ENCODE measurements at places on chromosomes 1 and 21.
A peak's percentile ranks its signal among the peaks of the same experiment; 100 is the strongest.

GRCh38 chr1:87880764-87881163 lies 552.1 kb downstream of the LMO4 start:
- no peak for DNase-seq

DNA sequence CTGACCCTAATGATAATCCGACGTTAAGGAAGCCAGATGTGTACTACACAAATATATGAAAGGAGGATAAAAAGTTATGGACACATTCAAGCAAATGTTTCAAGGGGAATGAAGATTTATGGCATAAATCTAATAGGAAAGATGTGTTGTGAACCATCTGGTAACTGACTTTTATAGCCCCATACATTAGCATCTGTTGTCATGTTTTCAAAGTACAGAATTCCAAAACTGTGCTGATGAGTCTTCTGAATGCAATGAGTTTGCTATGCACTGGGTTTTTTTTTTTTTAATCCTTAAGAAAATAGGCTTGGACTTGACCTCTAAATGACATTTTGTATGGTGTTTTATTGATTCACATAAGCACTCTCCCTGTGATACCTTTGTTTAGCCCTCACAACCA lies 158.5 kb upstream of the ESRRG start:
- no peak for DNase-seq

DNA sequence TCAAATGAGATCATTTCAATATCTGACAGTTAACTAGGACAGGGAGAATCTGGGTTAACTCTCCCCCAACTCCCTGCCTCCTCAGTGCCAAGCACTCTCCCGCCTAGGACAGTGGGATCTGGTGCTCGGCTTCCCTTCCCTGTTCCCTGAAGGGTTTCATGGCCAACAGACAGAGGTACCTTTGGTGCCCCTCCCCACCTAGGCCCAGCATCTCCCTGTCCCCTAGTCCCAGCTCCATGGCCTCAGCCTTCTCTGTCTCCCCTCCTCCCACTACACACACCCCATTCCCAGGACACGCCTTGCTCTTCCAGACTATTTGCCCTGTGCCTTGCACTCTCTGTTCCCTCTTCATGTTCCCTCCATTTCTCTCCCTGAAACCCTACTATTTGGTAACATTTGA lies 77.1 kb downstream of the CD247 start:
- no peak for DNase-seq

DNA sequence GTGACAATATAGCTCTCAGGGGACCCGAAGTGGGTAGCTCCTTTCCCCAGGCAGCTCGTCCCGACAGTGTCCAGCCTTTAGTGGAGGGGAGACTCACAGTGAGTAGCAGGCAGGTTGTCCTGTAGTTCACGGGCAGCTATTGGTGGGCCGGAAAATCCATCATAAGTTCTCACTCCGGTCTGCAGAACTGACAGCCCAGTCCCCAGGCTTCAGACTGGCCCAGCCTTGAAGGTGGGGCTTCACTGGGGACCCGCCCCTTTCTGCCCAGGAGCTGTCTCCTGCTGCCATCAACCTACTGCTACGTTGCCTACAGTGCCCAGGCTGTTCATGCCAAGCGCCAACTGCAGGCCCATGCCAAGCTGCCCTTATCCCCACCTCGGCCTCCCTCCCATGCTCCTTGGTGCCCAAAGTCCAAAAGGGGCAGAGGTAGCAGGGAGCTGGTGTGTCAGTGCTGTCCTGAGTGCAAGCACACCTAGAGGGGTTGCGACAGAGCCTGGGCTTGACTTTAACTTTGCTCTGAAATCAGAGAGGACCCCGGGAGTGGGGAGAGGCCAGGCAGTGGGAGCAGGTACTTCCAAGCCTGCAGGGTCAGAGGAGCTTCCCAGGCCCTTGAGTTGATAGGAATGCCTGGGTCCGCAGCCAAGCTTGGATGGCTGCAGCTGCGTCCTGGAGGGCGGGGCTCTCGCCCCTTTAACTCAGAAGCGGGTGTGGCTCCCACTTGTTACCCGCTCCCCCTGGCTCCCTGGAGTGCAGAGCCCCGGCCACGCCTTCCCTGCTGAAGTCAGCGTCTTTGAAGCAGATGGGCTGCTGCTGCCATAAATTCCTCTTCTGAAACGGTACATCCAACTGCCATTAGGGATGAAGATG lies 1144.3 kb upstream of the NCAM2 start:
- no peak for DNase-seq

DNA sequence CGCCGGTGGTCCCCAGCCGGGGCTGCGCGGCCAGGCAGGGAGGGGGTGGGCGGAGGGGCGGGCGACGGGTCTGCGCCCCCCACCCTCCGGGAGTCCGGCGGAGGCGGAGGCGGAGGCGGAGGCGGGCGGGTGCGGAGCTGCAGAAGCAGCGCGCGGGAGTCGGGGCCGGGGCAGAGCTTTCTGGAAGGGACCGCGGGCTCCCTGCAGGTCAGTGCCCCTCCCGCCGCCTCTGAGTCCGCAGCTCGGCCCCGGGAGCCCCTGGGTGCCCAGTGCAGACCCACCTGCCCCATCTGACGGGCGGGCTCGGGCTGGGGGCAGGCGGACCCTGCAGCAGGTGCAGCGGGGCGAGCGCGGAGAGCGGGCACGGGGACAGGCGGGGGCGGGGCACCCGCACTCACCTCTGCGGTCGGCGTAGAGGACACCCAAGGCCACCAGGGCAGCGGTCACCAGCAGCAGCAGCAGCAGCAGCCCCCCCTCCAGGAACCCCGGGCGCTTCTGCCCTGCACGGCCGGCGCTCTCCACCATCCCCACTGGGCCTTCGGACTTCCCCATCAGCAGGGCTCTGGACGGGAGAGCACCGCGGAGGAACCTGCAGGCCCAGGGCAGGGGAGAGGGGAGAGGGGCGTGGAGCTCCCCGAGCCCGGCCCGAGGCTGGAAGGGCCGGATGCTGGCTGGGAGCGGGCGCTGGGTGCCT lies 3.7 kb downstream of the MMEL1 start:
- DNase-seq: no peak

- DNase-seq: no peak
Measured at GRCh38 chr21:27703791-27704190, 736.9 kb upstream of the ADAMTS5 start.

DNA sequence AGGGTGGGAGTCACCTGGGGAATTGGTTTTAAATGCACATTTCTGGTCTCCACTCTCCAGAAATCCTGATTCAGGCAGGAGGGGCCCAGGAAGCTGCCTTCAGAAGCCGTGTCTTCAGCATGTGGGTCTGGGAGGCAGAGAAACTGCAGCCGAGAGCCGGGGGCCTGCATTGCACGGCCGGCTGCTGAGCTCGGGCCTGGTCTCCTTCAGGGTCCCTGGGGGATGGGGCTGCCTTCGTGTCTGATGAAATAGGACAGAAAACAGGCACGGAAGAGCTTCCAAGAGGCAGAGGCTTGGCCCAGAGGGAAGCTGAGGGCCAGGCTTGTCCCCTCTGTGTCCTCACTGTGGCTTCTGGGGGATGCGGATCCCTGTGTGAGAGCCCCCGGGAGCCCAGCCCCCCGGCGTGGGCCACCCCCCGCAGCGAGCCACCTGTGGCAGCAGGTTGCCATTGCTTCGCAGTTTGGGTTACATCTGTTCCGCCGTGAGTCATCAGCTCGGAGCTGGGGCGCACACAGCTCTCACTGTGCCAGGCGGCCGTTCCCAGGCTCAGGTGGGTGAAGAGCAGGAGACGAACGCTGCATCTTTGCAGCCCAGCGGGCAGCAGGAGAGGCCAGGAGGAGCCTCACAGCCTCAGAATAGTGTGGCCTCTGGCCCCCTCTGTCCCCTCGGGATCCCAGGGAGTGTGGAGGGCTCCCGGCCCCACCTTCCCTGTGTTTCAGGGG lies 72.4 kb downstream of the AJAP1 start:
- no peak for DNase-seq

DNA sequence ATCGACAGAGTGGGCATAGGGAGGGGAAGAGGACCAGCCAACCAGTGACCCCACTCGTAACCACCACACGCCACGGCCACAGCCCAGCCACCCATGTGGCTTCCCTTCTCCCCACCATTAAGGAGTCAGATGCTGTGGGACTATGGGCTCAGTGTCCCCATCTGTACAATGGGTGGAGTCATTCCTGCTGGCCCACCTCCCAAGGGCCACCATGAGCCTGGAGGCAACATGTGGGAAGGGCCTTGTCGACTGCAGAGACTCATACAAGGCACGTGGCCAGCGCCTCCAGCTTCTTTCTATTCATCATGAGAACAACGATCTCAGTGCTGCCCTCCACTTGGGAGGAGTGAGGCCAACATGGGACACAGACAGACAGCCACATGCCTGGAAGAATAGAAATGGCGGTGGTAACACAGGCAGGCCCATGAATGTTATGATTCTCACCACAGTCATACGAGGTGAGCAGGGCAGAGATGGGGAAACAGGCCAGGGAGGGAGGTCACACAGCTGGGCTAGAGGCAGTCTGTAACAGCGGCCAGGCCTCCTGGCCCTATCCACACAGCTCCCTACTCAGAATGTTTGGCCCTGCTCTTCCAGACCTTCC lies 16.1 kb downstream of the LRP8 start:
- DNase-seq: no peak

GRCh38 chr1:29971703-29972102 lies 735.4 kb downstream of the PTPRU start:
- no peak for DNase-seq

GRCh38 chr1:32933742-32934322 lies 30.8 kb downstream of the RNF19B start:
- no peak for DNase-seq

DNA sequence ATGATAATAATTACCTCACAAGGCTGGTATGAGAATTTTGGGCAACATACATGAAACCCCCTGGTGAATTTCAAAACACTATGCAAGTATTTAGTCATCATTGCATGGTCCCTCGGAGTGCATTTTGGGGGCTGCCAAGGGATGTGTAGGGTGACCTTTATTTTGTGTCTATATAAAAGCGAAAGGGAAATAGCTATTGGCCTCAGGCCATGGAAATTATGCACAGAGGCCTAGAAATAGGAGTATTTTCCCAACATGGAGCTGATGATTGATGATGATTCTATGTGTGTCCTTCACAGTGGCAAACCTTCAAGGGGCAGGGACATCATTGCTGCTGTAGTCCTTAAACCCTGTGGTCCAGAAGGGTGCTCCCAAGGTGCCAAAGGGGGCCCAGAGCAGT lies 265.5 kb downstream of the ST6GALNAC3 start:
- no peak for DNase-seq

- DNase-seq: no peak
Measured at GRCh38 chr1:38812981-38813380, 46.6 kb downstream of the RRAGC start.

DNA sequence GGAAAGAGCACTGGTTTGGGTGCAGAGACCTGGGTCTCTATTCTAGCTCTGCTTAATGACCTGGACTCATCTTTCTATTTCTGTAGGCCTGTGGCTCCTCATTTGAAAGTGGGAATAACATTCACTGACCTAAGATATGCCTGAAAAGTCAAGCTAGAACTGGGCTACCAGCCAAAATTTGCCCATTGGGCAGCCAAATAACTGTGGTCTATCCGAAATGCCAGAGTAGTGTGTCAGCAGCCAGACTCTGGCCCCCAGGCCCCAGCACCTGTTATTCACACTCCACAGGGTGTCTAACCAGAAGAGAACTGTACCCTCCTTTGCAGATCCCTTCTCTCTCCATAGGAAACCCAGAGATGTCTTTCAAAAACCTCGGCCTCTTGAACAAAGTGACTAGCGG lies 12.6 kb downstream of the DAB1 start:
- no peak for DNase-seq

DNA sequence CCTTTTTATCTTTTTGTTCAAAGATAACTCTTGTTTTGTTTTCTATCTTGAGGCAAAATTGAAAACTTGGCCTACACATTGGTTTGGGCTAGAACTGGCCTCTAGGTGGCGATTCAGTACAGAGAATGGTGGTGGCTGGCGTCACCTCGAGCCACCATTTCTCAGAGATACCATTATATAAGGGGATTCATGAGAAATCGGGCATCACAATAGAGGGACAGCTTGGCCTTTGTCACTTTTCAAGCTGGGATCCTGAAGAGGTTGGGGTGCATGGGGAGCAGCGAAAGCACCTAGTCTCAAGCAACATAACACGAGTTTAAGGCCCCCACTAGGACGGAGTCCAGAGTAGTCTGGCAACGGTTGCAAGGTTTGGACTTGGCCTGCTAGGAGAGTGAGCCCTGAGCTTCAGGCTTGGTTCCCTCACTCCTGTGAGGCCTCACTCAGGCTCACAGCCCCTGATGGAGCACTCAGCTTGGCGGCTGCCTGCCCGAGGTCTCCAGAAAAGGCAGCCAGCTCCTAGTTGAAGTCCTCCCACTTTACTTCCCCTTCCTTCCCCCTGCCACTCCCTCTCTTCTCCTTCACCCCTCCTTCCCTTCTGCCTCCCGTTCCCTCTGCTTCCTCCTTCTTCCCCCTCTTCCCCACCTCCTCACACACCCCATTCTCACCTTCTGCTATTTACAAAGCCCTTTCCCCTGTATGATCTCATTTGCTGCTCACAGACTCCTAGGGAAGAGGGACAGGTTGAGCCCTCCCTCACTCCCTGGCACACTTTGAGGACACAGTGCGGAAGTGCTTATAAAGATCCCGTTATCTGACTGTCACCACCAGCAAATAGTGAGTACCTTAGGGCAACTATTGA lies 67.8 kb downstream of the LRIG2 start:
- DNase-seq: peak; percentile 58

DNA sequence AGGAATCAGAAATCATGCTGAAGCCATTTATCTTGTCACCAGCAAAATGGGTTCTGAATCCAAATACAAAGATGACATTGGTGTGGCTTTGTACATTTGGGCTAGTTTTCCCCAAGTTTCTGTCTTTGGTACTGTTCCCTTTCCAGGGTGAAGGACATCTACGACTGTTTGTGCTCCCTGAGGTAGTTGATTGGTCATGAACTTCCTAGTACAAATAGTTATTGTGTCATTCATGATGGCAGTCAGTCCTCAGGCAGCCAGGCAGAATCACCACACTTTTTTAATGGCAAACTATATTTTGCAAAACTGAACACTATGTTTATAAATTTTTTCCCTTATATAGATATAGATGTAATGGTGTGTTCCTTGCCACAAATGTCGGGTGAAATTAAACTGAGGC lies 46.0 kb downstream of the CEP350 start:
- DNase-seq: peak; percentile 7

DNA sequence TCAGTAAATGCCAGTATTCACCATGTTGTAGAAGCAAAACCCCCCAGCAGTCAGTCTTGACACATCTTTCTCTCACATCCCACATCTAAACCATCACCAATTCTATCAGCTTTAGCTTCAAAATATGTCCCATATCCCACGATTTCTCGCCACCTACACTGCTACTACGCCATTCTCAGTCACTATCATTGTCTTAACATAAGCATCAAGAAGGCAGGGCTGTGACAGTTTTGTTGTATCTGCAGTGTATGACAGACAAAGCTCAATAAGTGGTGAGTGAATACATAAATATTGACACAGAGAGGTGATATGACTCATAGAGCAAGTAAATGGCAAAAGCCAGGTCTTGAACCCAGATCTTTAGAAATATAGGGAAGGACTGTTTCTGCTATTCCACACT lies 59.9 kb downstream of the JAK1 start:
- DNase-seq: no peak
